ENCODE measurements at places on chromosomes 13 and 19. TPM values are rescaled to one million over a fixed set of nuclear protein-coding genes. Genes with fewer than 3 reads are reported as not detected.

RPL28 gene
- 118 TPM for total RNA-seq

GRCh38 chr19:58338825-58339558 lies 12.2 kb downstream of the ZSCAN22 start:
- DNase-seq = no peak

GRCh38 chr13:43300865-43301264 lies 277.5 kb downstream of the DNAJC15 start:
- DNase-seq = peak; percentile 45

SLITRK6 gene
- not detected for total RNA-seq

GRCh38 chr19:42433503-42434260 lies 6.5 kb upstream of the LIPE start:
- peak; percentile 46 for DNase-seq

MATK gene
- 0.22 TPM for total RNA-seq

- DNase-seq = no peak
Observed at GRCh38 chr13:42865768-42866102, 84.4 kb downstream of the FAM216B start.

GRCh38 chr19:54387991-54388801 lies 23.5 kb upstream of the LAIR1 start:
- no peak for DNase-seq

- DNase-seq = no peak
Observed at GRCh38 chr19:32677657-32678056, 2.0 kb downstream of the RGS9BP start.

GRCh38 chr13:76314495-76314894 lies 571.7 kb downstream of the KCTD12 start:
- no peak for DNase-seq

DNA sequence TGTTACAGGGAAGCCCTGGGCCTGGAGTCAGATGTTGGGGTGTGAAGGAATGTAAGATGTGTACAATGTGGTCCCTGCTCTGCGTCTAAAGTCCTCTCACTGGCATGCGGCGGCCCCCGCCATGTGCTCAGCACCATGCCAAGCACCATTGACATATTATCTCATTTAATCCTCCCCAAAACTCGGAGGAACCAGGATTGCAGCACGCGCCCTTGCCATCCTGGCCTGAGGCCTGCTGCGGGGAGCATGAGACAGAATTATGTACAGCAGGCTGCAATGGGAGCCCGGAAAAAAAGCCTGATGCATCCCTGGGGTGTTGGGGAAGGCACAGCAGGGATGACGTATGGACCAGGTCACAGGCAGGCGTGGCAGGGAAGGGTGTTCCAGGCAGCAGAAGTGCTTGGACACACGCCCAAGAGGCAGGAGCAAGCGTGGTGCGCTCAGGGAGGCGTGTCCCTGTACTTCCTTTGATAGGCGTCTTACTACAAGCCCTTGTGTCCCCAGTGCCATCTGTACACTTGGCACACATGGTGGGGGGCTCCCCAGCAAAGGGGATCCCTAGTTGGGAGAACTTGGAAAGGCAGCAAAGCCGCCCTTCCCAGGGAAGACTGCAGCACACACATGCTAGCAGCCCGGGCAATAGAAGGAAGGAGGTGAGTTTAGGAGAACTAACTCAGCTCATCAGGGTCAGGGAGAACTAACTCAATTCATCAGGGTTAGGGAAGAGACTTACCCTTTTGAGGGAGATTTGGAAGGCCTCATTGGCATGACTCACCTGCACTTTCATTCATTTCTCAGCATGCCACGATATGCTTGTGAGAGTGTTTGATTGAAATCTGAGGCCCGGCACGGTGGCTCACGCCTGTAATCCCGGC lies 3.4 kb downstream of the EVI5L start:
- DNase-seq = no peak

- no peak for DNase-seq
Observed at GRCh38 chr19:39867133-39867532, 21.0 kb upstream of the FBL start.

- no peak for DNase-seq
Observed at GRCh38 chr13:80314711-80315653, 25.9 kb downstream of the SPRY2 start.

VMAC gene
- 3.9 TPM for total RNA-seq

CDX2 gene
- total RNA-seq = not detected

DNA sequence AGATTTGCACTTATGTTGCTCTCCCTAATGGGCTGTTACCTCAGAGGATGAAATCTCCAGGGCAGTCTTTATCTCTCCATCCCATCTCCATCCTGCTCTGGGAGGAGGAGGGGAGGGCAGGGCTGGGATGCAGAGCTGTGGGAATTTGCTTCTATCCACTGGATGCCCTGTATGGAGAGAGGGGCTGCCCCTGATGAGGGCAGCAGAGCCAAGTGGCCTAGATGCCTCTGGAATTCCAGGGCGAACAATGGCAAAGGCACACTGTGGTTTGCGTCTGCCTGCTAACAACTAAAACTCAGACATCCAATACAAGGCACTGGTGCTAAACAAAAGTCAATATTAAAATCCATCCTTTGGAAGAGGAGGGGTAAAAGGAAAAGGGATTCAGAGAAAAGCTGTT lies 165.1 kb downstream of the COG6 start:
- no peak for DNase-seq

FXYD7 gene
- not detected for total RNA-seq

GRCh38 chr19:31233295-31233800 lies 115.9 kb downstream of the TSHZ3 start:
- DNase-seq = no peak

- DNase-seq = peak; percentile 32
Observed at GRCh38 chr13:107407074-107407473, 808.3 kb downstream of the LIG4 start.

PRRG2 gene
- total RNA-seq = 12.5 TPM

DNA sequence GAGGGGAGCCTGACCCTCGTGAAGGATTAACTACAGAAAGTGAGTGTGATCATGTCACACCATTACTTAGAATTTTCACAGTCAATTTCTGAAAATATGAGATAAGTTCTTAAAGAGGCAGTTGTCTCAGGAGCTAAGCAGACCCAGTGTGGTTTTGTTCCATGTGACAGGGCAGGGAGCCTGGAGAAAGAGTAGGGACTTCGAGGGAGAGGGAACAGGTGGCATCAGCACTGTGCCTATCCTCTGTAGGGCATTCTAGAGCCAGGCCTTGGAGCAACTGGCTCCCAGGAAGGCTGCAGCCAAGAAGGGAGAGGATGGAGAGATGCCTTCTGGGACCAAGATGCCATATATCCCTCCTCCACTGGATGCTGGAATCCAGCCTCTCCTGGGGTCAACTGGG lies 183.0 kb downstream of the TSHZ3 start:
- DNase-seq = no peak

- DNase-seq = no peak
Observed at GRCh38 chr19:16226878-16227836, 29.4 kb downstream of the AP1M1 start.

DNA sequence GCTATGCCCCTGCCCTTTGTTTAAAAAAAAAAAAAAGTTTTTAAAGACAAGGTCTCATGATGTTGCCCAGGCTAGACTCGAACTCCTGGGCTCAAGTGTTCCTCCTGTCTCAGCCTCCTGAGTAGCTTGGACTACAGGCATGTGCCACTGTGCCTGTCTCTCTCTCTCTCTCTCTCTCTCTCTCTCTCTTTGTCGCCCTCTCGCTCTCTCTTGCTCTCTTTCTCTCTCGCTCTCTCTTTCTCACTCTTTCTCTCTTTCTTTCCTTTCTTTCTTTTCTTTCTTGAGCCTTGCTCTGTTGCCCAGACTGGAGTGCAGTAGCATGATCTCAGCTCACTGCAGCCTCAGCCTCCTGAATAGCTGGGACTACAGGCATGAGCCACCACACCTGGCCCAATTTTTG lies 7.5 kb downstream of the COX6B1 start:
- no peak for DNase-seq

DNA sequence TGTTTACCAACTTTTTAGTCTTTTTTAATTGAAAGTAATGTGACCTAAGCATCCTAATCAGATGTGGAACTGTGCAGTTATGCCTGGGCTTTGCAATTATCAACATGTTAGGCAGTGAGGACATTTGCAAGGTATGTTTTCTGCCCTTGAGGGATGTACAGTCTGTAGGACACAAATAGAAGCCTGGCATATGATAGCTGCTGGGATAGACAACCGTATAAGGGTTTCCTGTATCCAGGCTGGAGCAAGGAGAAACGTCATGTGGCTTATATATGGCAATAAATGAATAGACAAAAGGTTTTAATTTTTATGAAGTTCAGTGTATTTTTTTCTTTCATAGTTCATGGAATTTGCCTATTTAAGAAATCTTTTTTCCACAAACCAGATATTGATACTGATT lies 2.0 kb upstream of the VPS36 start:
- no peak for DNase-seq

Data from lung microvascular endothelial cell (primary cell).